CD4-positive, alpha-beta T cell treated with Interleukin-10 for 1 hour (primary cell): ENCODE measurements at places on chromosomes 1 and 21.
A peak's percentile ranks its signal among the peaks of the same experiment; 100 is the strongest.

DNA sequence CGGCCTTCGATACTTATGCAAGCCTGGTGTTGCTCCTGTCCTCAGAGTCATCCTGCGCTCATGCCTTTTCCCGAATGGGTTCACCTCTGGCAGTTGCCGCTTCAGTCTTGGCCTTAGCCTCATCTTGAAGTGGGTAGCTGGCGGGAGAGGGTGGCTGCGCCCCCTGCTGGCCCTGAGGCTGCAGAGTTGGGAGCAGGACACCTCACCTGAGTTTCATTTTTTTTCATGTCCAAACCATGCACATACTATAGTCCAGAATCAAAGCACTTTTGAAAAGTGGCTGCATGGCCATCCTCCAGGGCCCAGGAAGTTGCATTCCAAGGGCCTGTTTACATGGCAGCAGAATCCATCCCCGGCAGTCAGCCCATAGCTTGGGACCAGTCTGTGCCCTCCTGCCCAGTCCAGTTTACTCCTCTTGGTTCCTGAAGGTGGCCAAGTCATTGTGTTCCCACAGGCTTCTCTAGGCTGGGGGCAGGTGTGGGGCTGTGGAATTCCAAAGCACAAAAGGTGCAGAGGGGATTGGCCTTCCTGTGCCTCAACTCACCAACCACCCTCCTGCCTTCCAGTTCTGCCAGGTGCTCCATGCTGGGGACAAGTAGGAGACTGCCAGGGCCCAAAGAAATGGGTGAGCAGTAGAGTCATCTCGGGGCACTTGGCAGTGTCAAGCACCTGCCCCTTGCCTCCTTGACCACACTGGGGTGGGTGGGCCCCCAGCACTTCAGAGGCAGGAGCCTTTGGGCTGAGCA lies 44.0 kb downstream of the YARS1 start:
- DNase-seq, result peak; percentile 75

GRCh38 chr21:45129189-45129923 lies 55.0 kb downstream of the ADARB1 start:
- no peak for DNase-seq

DNA sequence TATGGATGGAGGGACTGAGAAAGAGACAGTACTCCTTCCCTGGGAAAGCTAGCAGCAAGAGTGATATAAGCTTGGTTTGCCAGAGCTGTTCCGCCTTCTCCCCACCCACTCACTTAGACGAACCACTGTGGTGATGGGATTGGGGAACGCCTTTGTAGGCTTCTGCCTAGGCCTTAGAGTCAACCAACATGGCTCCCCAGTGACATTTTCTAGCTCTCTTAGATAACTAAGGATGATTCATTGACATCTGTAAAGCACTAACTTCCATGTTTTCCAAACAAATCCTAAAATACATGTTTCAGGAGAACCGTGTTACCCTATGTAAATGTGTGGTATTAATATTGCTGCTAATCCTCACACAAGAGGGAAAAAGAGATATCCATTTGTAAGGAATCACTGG lies 21.6 kb upstream of the SSX2IP start:
- DNase-seq, result no peak

- DNase-seq, result no peak
These were observed 29.5 kb downstream of the SYNJ1 start for GRCh38 chr21:32698286-32698685.

GRCh38 chr1:213457733-213458132 lies 406.7 kb downstream of the RPS6KC1 start:
- DNase-seq, result no peak

GRCh38 chr1:64060611-64061302 lies 142.7 kb upstream of the UBE2U start:
- no peak for DNase-seq

DNA sequence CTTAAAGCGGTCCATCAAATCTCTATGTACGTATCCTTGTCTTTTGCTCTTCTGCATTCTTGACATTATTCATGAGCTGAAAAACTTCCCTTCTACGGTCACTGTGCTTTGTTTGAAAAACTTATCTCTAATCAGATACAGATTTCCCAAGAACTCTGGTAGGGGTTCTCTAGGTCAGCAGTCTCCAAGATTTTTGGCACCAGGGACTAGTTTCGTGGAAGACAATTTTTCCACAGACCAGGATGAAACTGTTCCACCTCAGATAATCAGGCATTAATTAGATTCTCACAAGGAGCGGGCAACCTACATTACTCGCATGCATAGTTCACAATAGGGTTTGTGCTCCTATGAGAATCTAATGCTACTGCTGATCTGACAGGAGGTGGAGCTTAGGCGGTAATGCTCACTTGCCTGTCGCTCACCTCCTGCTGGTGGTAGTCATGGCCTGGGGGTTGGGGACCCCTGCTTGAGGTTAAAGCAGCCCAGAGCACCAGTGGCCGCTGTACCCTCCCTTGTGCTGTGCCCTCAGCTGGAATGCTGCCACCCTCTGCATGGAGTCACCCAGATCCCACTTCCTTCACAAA lies 30.8 kb downstream of the AK2 start:
- DNase-seq, result no peak

DNA sequence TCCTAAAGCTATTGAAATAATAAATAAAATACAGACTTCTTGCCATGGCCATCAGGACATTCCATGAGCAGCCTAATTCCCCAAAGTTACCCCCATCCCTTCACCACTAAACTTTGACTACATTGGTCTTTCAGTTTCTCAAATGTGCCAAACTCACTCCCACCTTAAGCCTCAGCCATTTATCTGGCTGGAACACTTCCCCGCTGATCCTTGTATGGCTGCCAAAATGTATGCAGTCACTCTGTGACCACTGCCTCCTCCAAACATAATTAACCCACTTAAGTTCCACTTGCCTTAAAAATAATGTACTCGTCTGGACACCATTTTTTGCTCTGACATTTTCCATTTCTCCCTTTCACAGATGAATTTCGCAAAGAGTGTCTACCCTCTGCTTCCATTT lies 407.4 kb downstream of the NTNG1 start:
- no peak for DNase-seq

DNA sequence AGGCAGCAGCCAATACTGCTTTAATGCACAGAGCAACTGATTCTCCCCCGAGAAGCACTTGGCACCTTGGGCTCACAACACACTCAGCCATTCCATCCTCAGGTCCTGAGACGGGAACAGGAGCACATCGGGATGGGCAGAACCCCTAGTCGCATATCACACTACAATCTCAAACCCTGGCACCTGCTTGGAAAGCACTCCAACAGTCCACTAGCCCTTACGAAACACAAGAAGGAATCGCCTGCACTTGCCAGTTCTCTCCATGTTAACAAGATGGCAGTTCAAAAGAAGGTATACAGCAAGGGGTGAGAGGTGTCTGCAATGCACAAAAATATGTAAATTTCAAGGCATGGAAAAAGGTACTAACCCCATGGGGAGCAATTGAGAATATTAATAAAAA lies 21.4 kb downstream of the JAK1 start:
- no peak for DNase-seq

DNA sequence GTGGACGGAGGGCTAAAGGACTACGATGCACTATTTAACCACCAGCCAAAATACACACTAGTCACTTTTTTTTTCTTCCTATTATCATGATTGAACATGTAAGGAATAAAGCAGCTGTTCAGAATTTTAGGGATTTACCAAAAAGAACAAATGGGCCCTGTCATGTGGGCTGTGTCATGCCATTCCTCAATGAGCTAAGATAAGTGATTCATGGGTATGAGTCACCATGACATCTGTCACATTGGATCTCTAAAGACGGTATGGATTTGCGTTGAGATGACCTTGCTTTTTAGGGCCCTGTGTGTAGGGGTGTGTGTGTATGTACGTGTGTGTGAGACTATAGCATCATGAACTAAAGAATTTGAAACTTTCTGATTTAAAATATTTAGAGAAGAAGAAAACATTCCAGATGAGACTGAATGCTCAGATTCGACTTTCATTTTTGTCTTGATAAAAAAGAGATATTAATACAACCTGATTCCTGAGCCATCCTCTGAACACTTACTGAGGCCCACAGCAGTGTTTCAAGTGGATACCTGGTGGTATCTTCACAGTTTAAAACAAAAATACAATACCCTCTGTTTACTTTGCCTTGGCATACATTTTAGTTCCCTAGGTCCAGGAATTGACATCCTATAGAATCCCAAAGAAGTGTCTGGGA lies 246.1 kb upstream of the DUSP10 start:
- DNase-seq, result no peak
